ENCODE measurements at places on chromosomes 13 and 19.

GRCh38 chr13:30115257-30115600 is 192.1 kb downstream of the KATNAL1 start:
- no peak for DNase-seq

DNA sequence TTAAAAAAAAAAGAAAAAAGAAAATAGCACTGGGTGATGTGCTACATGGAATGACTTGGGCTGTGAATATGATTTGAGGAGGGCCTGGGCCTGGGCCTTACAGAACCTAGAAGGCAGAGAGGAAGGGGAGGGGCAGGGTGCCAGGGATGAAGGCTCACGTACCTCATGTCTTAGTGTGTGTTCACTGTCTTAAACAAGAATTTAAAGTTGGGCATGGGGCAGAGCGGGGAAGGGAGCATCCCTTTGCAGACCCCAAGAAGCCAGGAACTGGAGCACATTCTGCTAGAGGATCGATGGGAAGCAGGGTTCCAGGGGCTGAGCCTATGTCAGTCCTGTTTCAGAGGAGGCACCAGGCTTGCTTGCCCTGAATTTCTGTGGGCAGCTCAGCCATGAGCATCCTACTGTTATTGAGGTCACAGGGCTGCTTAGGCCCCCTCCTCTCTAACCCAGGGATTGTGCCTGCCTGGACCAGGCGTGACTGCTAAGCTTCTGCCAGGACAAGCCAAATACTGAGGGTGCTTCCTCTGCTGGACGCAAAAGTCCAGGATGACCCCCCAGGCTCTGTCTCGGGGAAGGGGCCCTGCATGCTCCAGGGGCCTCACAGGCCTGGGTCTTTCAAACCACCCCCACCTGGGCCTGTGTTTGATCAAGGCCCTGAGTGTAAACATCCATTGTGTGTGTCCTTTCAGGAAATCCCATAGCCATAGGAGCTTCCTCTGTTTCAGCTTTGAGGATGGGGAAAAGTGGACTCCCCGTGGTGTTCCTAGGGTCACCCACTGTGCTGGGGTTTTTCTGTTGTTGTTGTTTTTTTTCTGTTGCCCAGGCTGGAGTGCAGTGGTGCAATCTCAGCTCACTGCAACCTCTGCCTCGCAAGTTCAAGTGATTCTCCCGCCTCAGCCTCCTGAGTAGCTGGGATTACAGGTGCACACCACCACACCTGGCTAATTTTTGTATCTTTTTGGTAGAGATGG is 4.8 kb downstream of the LSR start:
- no peak for DNase-seq

DNA sequence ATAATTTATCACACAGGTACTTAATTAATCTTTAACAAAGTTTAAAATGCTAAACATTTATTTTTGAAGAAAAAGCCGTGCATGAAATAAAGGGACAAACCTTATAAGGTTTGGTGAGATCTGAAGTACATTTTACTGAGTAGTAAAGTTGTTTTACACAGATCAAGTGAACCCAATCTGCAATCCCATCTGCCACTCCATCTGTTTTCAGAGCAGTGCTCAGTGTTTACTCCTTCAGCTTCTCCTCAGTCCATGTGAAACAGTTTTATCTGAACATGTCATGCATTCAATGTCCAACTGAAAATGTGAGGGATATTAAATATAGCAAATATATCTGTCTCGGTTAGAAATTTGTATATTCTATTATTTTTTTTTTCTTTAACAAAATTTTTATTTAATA is 166.8 kb downstream of the MAB21L1 start:
- DNase-seq: no peak

DNA sequence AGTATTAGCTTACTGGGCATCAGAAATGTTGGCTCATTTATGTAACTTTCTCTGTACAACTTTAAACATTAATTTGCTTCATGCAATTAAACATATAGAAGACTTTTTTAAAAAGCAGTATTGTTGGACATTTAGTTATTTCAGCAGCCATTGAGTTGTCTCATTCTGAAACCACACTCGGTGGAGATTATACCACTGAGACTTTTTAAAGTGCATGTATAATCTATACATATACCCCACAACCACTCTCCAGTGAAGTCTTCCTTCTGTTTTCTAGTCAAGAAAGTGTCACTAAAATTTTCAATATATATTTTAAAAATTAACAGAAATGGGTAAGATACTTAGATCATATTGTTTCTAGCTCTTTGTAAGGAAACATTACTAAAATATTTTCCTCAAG is 15.5 kb downstream of the SETDB2 start:
- DNase-seq: no peak

DNA sequence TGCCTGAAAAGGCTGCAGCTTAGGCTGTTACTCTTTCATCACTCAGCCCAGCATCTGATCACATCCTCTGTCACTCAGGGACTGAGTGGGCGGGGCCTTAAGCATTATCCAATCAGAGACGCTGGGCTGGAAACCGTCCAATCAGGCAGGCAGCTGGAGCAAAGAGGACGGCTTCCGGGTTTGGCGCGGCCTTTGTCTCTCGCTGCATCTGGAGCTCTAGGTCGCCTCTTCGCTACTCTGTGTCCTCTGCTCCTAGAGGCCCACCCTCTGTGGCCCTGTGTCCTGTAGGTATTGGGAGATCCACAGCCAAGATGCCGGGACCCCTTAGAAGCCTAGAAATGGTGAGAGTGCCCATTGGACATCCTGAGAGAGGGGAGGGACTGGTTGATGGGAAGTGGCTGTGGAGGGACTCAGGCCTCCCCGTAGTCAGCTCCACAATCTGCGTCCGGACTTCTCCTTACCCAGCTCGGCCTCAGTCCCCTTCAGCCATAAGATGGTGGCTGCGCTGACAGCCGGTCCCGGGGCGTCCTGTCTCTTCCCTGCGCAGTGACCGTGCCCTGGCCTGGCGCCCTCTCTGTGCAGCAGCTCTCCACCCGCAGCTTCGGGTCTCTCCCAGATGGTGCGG is at the start of gene ZNF486:
ZNF486 (plus strand) TSS at position 195 of the 625 bp plus-strand sequence; CDS start at position 312, 117 bp downstream.
- peak; percentile 85 for DNase-seq
